ENCODE measurements at places on chromosomes 5 and 9.

- no peak for DNase-seq
These were observed 55.8 kb upstream of the ABL1 start for GRCh38 chr9:130779153-130779855.

GRCh38 chr5:30604648-30605262, 588.7 kb upstream of the CDH6 start:
- DNase-seq: no peak

DNA sequence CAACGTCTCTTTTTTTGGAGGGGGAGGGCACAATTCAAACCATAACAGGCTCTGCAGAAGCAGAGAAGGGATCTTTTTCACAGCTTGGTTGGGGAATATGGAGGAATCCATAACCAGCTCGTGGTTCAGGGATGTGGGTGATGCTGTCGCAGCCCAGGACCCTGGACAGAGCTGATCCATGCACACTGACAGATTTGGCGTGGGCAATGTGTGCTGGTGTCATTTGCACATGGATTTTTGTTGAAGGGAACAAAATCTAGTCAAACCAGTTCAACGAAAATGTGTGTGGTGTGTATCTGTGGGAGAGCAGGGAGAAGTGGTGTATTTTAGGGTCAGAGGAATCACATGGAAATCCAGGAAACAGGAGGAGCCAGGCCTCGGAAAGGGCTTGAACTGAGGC, 4.2 kb downstream of the DOCK2 start:
- no peak for DNase-seq

DNA sequence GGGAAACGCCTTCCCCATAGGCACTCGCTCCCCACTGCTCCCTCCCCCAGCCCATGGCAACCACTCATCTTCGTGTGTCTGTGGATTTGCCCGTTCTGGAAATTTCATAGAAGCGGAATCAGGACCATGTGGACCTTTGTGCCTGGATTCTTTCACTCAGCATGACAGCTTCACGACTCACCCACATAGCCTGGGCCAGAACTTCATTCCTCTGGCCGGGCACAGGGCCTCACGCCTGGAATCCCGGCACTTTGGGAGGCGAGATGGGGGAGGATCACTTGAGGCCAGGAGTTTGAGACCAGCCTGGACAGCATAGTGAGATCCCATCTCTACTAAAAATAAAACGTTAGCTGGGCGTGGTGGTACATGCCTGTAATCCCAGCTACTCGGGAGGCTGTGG, 12.1 kb upstream of the DIPK1B start:
- no peak for DNase-seq

- DNase-seq: no peak
These were observed 363.4 kb upstream of the ZNF608 start for GRCh38 chr5:125109816-125110215.

DNA sequence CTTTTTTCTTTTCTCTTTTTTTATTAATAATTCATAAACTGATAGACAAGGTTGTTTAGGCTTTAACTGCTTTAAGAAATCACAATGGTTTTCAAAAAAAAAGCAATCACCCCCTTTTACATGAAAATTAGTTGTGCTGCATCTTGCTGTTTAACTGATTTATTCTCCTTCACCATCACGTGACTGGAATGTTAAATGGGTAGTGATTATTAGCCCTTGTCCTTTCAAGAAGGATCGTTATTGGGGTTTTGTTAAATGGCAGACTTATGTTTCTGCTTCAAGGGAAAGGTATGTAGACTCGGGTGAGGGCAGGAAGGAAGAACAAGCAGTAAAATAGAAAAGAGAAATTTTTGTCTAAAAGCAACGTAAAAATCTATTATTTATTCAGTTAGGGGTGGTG, 175.6 kb upstream of the TLE4 start:
- DNase-seq: no peak

DNA sequence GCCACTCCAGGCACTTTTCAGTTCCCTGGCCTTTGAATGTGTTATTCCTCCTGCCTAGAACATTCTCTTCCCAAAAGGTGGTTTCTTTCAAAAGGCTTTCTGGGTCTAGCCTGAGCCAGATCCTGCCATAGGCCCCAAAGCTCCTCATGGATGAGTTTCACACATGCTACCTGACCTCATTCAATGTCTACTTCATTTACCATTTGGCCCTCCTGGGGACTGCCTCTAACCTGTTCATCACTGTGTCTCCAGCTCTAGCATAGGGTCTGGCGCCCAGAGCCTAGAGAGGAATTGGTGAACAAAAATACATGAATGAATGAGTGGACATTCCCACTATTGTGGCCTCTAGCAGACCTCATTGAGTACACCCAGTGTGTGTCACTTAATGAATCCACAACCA, 5.4 kb upstream of the P4HA2 start:
- no peak for DNase-seq

GRCh38 chr9:122389799-122390481, 19.1 kb downstream of the PTGS1 start:
- no peak for DNase-seq

DNA sequence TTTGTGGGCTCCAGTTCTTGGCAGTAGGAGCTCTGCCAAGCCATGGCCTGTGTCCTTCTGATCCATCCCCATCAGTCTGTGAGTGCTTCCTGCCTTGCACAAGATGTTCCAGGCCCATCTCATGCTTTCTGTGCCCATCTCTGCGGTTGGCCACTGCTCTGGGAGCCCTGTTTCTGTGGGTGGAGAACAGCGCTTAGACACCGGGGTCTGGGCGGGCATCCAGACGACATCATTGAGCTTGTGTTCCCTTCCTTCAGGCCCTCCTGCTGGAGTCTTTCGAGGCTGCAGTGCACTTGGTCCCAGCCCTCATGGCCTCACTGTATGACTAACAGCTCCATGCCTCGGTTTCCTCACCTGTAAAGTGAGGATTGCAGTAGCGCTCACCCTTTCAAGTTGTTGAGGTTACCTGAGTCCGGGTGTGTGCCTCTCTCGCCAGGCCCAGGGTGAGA, 14.9 kb upstream of the CARD19 start:
- DNase-seq: no peak

GRCh38 chr9:37947977-37948376, 44.0 kb upstream of the SLC25A51 start:
- DNase-seq: no peak

DNA sequence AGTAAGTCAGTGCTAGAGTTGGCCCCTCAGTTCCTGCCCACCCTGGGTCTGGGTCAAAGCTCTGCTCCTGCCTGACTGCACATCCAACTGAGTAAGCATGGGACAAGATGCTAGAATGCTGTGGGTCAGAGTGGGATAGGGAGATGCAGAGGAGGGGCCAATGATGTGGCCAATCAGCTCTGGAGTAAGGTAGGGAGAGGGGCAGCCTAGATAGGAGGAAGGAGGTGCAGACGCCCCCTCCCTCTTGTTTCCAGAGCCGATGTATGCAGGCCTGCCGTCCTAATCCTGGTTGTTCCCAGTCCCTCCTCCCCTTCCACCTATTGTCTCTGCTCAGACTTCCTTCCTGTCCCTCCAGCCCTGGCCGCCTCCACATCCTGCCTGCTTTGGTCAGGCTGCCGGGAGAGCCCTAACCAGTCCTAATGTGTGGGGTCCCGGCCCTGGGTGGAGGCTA, 1.3 kb downstream of the ARAP3 start:
- no peak for DNase-seq

GRCh38 chr9:35930989-35931388, 21.7 kb downstream of the SPAAR start:
- no peak for DNase-seq
